Urothelium cell line (cell line): ENCODE measurements at places on chromosomes 4 and X.

DNA sequence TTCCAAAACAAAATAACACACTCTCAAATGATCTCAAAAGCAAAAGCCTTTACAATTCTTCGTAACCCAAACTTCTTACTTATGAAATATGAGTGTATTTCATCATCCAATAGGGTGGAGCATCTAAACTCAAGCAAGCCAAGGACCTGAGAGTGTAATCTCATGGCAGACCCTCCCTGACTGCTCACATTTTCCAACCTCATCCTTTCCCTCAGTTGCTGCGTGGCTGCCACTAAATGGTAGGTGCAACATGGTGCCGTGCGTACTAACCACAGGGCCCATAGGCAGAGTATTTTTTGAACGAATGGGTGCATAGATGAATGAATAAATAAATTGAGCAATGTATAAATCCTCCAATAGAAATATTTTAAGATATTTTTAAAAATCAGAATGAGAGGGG lies 45.4 kb downstream of the TTC29 start:
- DNase-seq, result no peak

DNA sequence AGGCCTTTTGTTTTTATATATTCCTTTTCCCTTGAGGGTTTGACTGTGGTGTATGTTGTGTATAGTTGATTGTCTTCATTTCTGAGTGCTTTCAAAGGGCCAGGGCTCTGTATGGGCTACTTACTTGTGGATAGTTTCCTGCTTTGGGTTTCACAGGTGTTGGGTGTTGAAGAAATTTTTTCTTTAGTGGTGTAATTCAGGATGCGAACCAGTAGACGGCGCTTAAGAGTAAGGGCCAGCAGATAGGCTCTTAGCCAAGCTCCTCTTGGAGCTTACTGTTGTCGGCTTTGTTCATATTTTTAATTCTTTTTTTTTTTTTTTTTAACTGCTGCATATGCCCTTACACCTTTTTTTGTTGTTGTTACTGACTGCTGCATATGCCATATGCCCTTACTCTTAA lies 276.3 kb upstream of the GALNT7 start:
- no peak for DNase-seq

GRCh38 chr4:156638334-156638733 lies 333.3 kb downstream of the PDGFC start:
- DNase-seq, result no peak

DNA sequence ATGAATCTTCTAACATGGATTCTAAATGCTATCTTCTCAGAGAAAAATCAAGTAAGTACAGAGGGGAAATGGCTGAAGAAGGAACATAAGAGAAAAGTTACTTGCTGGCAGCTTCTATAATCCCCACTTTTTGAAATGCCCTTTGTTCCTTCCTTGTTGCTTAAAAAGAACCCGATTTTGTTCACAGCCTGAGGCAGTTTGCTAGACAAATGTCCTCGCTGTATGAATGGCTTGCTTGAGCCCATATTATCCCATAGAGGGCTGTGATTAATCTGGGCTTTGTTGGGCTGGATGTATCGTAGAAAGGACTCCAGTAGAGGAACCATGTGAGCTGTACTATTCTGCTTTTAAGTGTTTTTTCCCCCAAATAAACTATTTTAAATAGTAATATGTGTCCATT lies 134.3 kb upstream of the FGF13 start:
- DNase-seq, result no peak

GRCh38 chr4:150209140-150209829 lies 131.0 kb downstream of the DCLK2 start:
- DNase-seq, result peak; percentile 39
